ENCODE measurements at places on chromosomes 6 and 20. TPM values are rescaled to one million over a fixed set of nuclear protein-coding genes. Genes with fewer than 3 reads are reported as not detected.

GRCh38 chr6:126145351-126145750 is 159.0 kb downstream of the TRMT11 start:
- H3K27me3 ChIP-seq, result no peaks in the 10 kb centered on the region
- H3K4me3 ChIP-seq, result no peak overlapping the region
- H3K4me1 ChIP-seq, result no peaks in the 10 kb centered on the region
- no peak for DNase-seq
- H3K36me3 ChIP-seq, result peaks cover 2% of the 10 kb centered on the region

The XKR7 gene
- polyA plus RNA-seq, result 0.02 TPM

DNA sequence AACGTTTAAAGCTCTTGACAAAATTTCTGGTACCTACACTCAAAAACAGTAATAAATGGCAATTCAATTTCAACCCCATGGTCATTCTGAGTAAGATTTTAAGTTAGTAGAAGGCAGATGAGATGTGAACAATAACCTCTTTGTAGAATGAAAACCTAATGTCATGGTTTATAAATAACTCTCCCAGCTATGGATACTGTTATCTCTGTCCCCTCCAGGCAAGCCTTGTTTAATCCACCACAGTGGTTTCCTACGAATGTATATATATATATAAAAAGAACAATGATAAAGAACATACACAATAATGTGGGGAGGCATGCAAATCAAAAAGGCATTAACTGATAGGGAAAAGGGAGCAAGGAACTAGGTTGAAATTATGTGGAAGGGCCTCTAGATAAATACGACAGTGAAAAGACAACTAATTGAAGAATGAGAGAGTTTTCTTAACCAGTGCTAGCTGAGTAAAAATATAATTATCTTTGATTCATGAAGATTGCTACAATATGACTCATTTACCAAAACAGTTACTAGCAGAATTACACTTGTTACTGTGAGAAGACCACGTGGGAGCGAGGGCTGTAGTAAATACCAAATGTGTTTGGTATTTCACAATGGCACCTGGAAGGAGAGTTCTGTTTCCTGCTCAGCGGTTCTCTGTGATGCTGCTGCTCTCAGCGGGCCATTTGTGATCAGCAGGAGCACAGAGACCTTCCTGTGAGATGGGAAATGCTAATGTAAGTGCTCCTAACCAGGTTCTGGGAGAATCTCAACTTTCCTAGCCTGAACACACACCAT is 173.7 kb downstream of the MBOAT1 start:
- no peak overlapping the region for H3K27ac ChIP-seq
- no peaks in the 10 kb centered on the region for H3K36me3 ChIP-seq
- peaks cover 17% of the 10 kb centered on the region for H3K27me3 ChIP-seq
- DNase-seq, result no peak
- H3K4me1 ChIP-seq, result no peaks in the 10 kb centered on the region

DNA sequence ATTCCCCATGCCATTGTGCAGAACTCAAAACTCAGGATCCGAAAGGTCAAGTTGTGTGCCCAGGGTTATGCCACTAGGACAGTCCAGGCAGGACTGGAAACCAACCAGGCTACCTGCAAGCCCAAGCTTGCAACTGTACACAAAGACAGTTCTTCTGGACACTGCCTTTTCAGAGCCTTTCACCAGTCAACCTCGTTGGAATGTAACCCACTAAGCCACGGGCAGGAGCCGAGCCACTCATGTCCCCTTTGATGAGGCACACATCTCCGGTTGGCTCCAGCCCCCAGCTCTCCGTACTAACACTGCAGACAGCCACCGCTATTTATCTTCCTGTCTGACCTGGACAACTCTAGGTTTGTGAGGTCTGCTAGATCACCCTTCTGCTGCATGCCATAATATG is 62.5 kb downstream of the BMP7 start:
- H3K4me1 ChIP-seq, result no peaks in the 10 kb centered on the region
- H3K36me3 ChIP-seq, result no peaks in the 10 kb centered on the region
- no peaks in the 10 kb centered on the region for H3K27me3 ChIP-seq
- no peak overlapping the region for H3K27ac ChIP-seq
- no peak overlapping the region for H3K4me3 ChIP-seq

- peaks cover 5% of the 10 kb centered on the region for H3K4me1 ChIP-seq
- H3K4me3 ChIP-seq, result no peak overlapping the region
- peaks cover 15% of the 10 kb centered on the region for H3K36me3 ChIP-seq
- H3K27me3 ChIP-seq, result no peaks in the 10 kb centered on the region
- DNase-seq, result no peak
Observed at GRCh38 chr6:154399097-154399496, 42.5 kb upstream of the IPCEF1 start.
